ENCODE measurements at places on chromosomes 3 and 15. TPM values are rescaled to one million over a fixed set of nuclear protein-coding genes. Genes with fewer than 3 reads are reported as not detected.
A peak's percentile ranks its signal among the peaks of the same experiment; 100 is the strongest.

PSMD6 gene
- 81.1 TPM for total RNA-seq

RLBP1 gene
- not detected for total RNA-seq

HLTF gene
- 19.1 TPM for total RNA-seq

SLC6A1 gene
- total RNA-seq = 2.5 TPM

FGD5 gene
- 15.5 TPM for total RNA-seq

DNA sequence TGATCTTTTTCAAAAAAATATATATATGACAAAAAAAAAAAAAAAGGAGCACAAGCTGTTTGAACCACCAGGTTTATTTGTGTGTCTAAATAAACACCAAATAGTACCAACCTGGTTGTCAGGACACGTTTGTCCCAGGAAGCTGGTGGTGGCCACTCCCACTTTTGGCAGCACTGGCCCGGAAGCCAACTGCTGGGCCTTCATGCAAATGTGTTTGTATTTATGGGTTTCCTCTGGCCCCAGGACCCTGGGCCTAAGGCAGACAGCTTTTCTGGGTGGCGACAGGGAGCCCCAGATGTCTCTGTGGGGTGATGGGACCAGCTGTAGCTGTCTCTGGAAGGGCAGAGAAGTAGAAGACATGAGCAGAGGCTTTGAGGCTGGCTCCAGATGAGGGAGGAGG is 31.6 kb downstream of the PRKCD start:
- H3K27ac ChIP-seq = no peak overlapping the region
- peaks cover 65% of the 10 kb centered on the region for H3K36me3 ChIP-seq
- peaks cover 46% of the 10 kb centered on the region for H3K4me1 ChIP-seq
- no peaks in the 10 kb centered on the region for H3K27me3 ChIP-seq

GRCh38 chr3:156230278-156230900 is 110.0 kb downstream of the KCNAB1 start:
- H3K4me1 ChIP-seq = no peaks in the 10 kb centered on the region
- H3K27me3 ChIP-seq = no peaks in the 10 kb centered on the region
- H3K27ac ChIP-seq = no peak overlapping the region
- no peaks in the 10 kb centered on the region for H3K36me3 ChIP-seq

- no peaks in the 10 kb centered on the region for H3K36me3 ChIP-seq
- no peak overlapping the region for H3K27ac ChIP-seq
- DNase-seq = no peak
- H3K4me3 ChIP-seq = no peak overlapping the region
- no peaks in the 10 kb centered on the region for H3K4me1 ChIP-seq
- H3K27me3 ChIP-seq = no peaks in the 10 kb centered on the region
Observed at GRCh38 chr3:12227833-12228232, 61.0 kb upstream of the PPARG start.

DNA sequence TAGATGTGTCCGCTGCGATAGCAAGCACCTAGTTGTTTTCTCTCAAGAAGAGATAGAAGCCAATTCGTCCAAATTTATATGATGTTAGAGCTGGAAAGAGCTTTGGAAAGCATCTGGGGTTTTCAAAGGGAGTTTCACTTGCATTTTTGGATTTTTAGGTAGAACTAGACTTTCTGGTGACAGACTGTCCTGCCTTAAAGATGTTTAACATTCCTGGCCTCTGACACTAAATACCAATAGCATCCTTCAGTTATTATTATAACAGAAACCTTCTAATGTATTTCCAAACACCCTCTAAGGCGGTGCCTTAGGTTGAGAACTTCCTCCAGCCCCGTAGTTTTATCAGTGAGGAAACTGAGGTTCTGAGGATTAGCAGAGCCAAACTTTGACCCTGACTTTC is 305.3 kb downstream of the SATB1 start:
- no peak overlapping the region for H3K27ac ChIP-seq
- H3K4me3 ChIP-seq = no peak overlapping the region
- no peaks in the 10 kb centered on the region for H3K36me3 ChIP-seq
- H3K4me1 ChIP-seq = no peaks in the 10 kb centered on the region
- no peaks in the 10 kb centered on the region for H3K27me3 ChIP-seq

DNA sequence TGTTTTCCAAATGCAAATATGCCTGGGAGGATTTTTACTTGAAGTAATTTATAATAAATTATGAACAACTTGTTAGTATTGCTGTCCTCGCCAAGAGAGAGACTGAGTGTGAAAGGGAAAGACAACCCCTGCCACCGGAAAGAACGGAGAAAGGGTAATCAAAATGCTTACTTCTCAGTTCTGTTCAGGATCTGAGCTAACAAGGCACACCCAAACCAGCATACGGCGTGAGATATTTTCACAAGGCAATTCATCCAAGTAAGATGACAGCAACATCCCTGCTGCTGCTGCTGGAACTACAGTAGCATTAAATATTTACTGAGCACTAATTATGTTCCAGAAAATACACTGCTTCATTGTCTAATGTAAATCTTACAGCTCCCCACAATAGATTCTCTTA is 96.1 kb downstream of the KBTBD8 start:
- no peak overlapping the region for H3K4me3 ChIP-seq
- peaks cover 6% of the 10 kb centered on the region for H3K4me1 ChIP-seq
- H3K27ac ChIP-seq = no peak overlapping the region
- peaks cover 5% of the 10 kb centered on the region for H3K27me3 ChIP-seq
- no peak for DNase-seq

DNA sequence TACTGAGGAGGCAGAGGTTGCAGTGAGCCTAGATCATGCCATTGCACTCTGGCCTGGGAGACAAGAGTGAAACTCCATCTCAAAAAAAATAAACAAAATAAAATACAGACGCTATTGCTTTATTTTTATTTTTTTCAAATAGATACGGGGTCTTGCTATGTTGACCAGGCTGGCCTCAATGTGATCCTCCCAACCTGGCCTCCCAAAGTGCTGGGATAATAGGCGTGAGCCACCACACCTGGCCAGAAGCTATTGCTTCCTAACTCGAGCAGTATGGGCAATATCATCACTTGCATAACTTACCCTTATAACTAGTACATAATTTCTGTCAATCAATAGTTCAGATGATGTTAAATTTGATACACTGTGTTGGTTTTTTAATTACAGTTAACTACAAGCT is 3.0 kb downstream of the ARF4 start:
- H3K27ac ChIP-seq = no peak overlapping the region
- peaks cover 4% of the 10 kb centered on the region for H3K36me3 ChIP-seq
- no peaks in the 10 kb centered on the region for H3K27me3 ChIP-seq
- H3K4me3 ChIP-seq = peak overlapping the region; percentile 86
- H3K4me1 ChIP-seq = peaks cover 49% of the 10 kb centered on the region

GRCh38 chr3:119230071-119230470 is 10.6 kb downstream of the B4GALT4 start:
- no peak overlapping the region for H3K4me3 ChIP-seq
- H3K36me3 ChIP-seq = no peaks in the 10 kb centered on the region
- H3K27me3 ChIP-seq = no peaks in the 10 kb centered on the region
- H3K27ac ChIP-seq = no peak overlapping the region
- DNase-seq = no peak

GRCh38 chr15:63915873-63916771 is 82.4 kb upstream of the HERC1 start:
- peak overlapping the region; percentile 77 for H3K27ac ChIP-seq
- H3K4me3 ChIP-seq = no peak overlapping the region
- no peak for DNase-seq
- peaks cover 28% of the 10 kb centered on the region for H3K4me1 ChIP-seq
- no peaks in the 10 kb centered on the region for H3K27me3 ChIP-seq

DNA sequence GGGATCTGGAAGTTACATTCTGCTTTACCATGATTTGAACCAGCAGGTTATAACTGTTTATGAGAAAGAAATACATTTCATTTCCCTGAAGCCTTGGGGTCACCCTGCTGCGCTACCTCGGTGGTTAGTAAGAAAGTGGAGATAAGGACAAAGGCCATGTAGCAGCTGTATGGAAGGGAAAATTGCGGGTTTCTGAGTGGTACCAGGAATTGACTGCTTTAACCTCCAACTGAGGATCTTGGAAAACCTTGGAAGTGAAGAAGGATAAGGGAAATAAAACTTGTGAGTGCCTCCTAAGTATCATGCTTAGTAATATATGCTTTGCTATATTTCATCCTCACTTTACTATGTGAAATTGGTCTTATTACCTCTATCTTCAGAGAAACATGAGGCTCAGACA is 76.1 kb upstream of the GAP43 start:
- H3K36me3 ChIP-seq = no peaks in the 10 kb centered on the region
- DNase-seq = no peak
- H3K4me1 ChIP-seq = no peaks in the 10 kb centered on the region
- no peak overlapping the region for H3K4me3 ChIP-seq
- no peaks in the 10 kb centered on the region for H3K27me3 ChIP-seq

DNA sequence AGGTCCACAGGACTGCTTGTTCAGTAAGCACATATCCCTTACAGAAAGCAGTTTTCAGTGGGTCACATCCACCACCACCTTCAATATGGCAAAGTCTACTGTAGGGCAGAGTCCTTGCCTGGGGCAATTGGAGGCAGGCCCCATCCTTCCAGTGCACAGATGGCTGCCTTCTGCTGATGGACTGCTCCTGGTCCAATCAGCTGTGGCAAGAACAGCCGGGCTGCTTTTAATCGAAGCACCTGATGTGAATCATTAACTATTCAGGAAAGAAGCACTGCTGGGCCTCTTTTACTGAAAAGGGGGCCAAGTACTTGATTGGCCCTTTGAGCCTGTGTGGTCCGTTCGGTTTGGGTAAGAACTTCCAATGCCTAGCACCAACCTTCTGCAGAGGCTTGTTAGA is 24.4 kb downstream of the LARS2 start:
- no peak overlapping the region for H3K4me3 ChIP-seq
- no peak for DNase-seq
- H3K27me3 ChIP-seq = no peaks in the 10 kb centered on the region
- no peak overlapping the region for H3K27ac ChIP-seq

All from heart right ventricle (tissue), 16 donors.